ENCODE measurements at places on chromosomes 12 and 14.
A peak's percentile ranks its signal among the peaks of the same experiment; 100 is the strongest.

GRCh38 chr12:2877047-2877952 lies at the start of the genes FOXM1 and RHNO1:
Gene FOXM1 (minus strand): TSS chr12:2877174. CDS start chr12:2874478, 2,696 bp downstream.
Gene RHNO1 (plus strand): TSS chr12:2877223. CDS start chr12:2885367, 8,144 bp downstream.
- peak; percentile 93 for DNase-seq

DNA sequence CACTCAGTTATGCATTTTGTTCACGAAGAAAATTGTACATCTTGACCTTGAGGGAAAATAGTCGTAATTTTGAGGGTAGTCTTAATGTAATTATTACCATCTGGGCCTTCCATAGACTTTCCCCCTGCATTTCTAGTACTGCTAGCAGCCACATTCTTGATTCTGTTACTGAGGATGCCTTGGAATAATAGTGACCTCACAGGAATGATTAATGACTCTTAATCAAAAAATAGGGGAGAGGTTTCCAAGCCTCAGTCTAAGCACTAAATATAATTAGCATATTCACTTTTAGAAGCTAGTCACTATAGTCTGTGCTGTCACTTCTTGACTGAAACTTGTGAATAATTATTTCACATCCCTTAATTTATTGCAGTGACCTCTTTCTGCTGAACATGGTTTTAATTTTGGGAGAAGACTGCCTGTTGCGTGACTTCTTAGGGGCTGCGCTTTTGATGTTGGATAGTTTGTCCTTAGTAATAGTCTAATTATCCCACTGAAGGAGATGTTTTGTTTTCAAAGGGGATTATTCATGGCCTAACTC lies 400.5 kb downstream of the ADAMTS20 start:
- DNase-seq, result no peak

DNA sequence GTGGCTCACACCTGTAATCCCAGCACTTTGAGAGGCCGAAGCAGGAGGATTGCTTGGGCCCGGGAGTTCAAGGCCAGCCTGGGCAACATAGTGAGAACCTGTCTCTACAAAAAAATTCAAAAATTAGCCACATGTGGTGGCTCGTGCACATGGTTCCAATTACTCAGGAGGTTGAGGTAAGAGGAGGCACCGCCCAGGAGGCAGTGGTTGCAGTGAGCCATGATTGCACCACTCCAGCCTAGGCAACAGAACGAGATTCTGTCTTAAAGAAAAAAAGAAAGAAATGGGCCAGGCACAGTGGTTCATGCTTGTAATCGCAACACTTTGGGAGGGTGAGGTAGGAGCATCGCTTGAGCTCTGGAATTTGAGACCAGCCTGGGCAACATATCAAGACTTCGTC lies 33.5 kb downstream of the MAP1LC3B2 start:
- no peak for DNase-seq

- no peak for DNase-seq
Measured at GRCh38 chr12:131176266-131176665, 222.6 kb downstream of the ADGRD1 start.

- no peak for DNase-seq
Measured at GRCh38 chr12:122964439-122965257, 1.6 kb downstream of the ABCB9 start.

DNA sequence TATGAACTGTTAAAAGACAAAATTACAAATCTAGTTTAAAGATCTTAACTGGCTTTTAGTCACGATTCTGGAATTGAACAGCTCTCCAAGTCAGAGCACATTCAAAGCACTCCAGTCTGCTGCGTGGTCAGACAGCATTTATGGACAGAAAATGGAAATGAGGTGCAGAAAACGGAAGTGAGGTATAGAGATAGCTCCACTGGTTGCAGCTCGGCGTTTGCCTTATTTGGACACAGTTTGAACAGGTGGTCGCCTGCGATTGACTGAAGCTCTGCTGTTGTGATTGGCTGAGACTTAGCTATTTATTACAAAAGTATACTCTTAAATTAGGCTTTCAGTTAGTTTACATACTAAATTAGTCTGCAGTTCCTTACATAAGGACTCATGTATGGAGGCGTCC lies 28.3 kb downstream of the TRIM9 start:
- no peak for DNase-seq

DNA sequence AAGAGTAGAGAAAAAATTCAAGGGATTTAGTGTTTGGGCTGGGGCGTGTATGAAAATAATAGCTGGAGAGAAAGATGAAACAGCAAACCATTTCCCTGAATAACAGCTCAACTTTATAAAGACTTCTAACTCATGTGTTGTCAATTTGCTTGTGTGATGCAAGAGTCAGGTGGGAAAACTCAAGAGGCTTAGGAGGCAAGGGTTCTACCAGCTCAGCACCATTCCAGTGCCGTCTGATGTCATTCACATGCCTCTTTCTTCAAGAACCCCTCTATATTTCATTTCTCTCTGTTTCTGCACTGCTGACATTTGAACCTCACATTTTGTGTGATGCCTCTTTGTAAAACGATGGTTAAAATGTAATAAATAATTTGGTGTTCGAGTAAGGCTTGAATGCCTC lies 192.2 kb downstream of the PRKD1 start:
- no peak for DNase-seq

DNA sequence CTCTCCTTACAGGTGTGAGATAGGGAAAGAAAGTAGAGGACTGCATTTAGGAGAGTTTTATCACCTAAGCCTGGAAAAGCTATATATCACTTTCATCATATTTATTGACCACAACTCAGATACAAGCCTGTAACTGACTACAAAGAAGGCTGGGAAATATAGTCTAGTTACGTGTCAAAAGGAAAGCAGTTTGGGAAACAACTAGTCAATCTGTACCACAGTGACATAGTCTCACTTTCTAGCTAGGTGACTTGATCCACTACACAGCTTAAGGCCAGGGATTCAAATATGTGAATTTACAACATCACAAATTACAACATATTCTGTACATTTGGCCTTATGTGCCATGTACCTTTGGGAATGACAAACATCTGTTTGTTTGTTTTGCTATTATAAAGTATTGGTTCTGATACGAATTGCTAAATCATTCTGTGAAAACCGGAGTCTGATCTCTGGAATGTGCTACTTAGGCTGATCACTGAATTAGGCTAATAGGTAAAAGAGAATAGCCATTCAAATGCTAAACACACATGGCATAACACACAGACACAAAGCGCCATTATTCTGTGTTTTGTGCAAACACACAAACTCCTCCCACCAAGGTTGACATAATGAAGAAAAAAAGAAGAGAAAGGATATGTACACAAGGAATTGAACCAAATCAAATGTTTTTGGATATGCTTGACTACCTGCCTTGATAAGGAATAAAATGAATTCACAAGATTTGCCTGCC lies 279.8 kb downstream of the DUSP6 start:
- no peak for DNase-seq

GRCh38 chr12:30508205-30508967 lies 187.3 kb downstream of the IPO8 start:
- no peak for DNase-seq

DNA sequence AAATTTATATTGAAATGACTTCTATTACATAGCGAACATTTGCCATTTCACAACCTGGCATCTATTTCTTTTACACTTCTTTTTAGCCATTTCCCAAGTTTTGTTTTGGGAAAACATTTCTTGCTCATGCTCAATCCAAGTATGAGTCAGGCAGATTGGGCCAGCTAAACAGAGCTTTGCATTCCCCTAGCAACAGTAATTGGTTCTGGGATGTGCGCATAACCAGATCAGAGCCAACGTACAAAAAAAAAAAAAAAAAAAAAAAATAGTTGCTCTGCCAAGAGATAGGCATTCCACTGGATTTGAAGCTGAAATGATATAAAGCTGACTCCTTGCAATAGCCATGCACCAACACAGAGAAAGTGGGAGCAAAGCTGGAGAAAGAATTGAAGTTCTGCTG lies 37.5 kb downstream of the PLCZ1 start:
- DNase-seq, result no peak

GRCh38 chr14:24846261-24846660 lies 203.7 kb downstream of the STXBP6 start:
- no peak for DNase-seq

DNA sequence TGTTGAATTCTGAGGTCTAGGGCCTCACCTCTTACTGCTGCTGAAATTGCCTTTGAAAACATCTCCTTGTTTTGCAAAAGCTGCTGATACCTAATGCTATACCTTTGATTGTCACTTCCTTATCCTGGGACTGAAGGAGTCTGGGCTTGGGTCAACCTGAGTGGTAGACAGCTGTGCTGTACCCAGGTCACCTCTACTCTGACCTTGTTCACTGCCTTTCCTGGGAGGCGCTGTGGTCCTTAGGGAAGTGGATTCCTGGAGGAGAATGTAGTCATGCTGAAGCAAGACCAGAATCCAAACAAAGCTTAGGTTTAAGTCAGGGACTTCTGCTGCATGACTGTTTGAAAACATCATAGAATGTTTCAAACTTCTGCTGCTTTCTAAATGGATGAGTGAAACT lies 191.4 kb downstream of the SNAPC1 start:
- DNase-seq, result no peak

GRCh38 chr12:60997869-60998378 lies 1262.3 kb upstream of the USP15 start:
- no peak for DNase-seq

- no peak for DNase-seq
Measured at GRCh38 chr12:80625051-80625450, 82.4 kb upstream of the MYF6 start.

- DNase-seq, result no peak
Measured at GRCh38 chr12:50665170-50665569, 98.7 kb upstream of the ATF1 start.

- peak; percentile 66 for DNase-seq
Measured at GRCh38 chr14:22819151-22819988, 4.1 kb upstream of the SLC7A7 start.

DNA sequence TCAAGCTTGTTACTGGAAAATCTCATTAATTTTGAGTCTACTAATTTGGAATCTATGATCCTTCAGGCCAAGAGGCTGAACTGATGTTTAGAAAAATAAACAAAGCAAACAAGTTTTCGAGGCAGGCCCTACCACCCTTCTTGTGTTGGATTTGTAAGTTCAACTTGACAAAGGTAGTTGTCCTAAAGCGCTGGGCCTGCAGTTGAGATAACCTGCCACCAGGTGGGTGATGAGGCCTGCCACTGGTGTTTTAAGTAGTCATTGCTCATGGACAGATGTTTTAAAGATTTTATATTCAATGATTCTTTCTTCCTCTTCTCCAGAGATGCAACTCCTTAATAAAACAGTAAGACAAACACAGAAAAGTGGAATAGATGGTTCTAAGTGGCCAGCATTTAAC lies 19.4 kb downstream of the ACVRL1 start:
- peak; percentile 42 for DNase-seq

- no peak for DNase-seq
Measured at GRCh38 chr14:75200451-75200850, 24.0 kb upstream of the TMED10 start.

GRCh38 chr14:102202944-102203343 lies 63.2 kb downstream of the WDR20 start:
- no peak for DNase-seq

DNA sequence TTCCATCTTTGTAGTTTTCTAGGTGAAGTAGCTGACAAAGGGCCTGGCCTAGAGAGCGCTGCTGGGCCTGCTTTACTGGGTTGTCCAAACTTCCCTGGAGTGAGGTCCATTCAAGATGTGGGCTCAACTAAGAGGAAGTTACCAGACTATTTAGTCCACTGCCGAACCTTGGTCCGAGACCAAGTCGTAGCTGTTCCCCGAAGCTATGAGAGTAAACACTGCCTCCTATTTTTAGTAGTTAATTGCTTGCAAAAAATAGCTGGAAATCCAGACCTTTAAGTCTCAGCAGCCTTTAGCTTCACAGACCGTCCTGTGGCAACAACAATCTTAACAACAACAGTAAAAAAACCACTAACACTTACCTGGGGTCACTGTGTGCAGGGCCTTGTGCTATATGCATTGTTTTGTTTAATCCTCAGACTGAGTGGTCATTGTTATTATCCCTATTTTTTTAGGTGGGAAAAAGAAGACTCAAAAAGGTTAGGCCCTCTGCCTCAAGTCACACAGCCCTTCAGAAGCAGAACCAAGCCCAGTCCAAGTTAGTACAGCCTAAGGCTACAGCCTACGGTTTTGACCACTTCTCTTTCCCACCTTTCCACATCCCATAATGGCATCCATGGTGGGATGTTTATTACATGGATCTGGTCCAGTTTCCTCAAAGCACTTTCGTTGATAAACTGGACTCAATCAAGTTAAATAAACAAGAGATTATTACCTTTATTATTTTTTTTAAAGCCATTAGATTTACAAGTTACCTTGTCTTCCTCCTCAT lies 30.6 kb downstream of the SOCS2 start:
- no peak for DNase-seq

DNA sequence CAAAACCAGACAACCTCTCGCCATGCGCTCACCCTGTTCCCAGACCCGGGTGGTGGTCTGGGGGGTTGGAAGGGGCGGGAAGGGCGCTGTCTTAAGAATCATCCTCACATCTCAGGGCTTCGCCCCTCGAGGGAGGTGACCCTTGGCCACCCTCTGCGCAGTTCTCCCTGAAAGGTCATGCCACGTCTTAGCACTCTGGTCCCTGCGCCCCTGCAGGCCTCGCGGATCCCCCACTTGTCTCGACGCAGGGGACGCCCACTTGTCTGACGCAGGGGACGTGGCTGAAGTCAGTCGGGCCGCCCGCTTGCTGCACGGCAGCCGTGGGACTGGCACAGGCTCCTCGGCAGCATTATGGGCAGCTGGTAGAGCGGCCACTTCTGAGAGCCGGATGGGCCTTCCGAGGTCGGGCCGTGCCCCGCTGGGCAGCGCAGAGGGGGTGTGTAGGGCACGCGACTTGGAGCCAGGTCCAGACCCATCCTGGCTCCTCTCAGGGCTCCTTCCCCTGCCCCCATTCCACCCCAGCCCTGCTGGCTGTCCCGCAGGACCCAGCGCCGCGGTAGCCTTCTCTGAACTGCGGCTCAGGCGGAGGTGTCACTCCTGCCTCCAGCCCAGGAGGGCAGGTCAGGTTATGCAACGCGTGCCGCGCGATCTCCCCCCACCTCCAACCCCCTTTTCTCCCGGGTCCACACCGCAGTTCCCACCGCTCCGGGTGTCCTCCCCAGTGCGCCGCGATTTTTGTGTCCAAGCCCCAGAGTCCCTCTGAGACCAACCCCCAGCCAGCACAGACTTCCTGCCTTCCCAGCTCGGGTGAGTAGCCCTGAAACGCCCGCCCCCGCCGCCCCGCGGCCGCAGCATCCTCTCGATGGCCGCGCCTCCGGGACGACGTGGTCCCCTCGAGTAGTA lies 40.9 kb upstream of the CAPRIN2 start:
- peak; percentile 82 for DNase-seq

GRCh38 chr12:113398346-113399290 lies 5.1 kb downstream of the SDS start:
- no peak for DNase-seq

- DNase-seq, result no peak
Measured at GRCh38 chr12:31620311-31620710, 29.4 kb upstream of the DENND5B start.

- no peak for DNase-seq
Measured at GRCh38 chr12:68434391-68435298, 102.5 kb upstream of the MDM1 start.

All from ELF-1 (cell line).